ENCODE measurements at places on chromosomes 3 and 15.

- no peak for DNase-seq
Measured at GRCh38 chr3:13045904-13046568, 27.2 kb downstream of the IQSEC1 start.

DNA sequence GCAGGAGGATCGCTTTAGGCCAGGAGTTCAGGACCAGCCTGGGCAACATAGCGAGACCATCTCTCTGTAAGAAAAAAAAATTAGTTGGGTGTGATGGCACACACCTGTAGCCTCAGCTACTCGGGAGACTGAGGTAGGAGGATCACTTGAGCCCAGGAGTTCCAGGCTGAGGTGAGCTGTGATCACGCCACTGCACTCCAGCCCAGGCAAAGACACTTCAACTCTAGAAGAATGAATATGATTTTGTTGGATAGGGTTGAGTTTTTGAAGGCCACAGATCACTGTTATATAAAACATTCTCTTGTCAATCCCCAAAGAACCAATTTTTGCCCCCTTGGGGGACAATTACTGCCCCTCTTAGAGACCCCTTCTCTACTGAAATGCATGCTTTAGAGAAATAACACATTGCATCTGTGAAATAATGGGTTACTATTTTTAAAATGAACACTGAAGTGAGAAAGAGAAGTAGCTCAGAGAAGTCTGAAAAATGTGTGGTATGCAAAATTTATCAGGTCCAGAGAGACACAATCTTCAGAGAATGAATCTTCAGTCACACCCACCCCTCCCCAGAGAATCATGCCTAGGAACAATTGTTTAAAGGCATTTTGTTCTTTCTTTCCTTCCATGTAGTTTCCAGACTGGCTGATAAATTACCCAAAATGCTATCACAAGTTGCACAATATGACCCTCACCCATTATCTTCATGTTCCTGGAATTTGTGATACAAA lies 42.7 kb downstream of the METTL6 start:
- DNase-seq: no peak

DNA sequence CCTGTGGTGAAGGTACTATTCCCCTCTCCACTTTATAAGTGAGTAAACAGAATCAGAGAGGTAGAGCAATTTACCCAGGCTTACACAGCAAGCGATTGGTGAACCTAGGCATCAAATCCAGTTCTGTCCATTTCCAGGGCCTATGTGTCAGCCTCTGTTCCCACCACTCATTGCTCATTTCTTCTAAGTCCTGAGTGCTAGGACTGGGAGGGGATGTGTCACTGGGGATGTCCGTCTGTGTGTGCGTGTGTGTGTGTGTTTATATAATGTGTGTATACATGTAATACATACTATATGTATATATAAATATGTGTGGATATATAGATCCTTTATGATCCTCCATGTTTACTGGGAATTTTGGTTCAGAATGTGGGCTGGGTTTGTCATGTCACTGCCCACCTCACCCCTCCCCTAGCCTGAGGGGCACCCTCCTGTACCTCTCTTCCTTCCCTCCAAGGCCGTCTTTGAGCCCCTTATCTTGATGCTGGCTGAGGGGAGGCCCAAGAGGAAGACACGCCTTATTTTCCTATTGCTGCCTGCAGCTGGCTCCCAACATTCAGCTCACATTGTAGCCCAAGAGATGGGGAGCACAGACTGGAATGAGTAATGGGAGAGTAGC lies 2.1 kb downstream of the TMEM43 start:
- no peak for DNase-seq

DNA sequence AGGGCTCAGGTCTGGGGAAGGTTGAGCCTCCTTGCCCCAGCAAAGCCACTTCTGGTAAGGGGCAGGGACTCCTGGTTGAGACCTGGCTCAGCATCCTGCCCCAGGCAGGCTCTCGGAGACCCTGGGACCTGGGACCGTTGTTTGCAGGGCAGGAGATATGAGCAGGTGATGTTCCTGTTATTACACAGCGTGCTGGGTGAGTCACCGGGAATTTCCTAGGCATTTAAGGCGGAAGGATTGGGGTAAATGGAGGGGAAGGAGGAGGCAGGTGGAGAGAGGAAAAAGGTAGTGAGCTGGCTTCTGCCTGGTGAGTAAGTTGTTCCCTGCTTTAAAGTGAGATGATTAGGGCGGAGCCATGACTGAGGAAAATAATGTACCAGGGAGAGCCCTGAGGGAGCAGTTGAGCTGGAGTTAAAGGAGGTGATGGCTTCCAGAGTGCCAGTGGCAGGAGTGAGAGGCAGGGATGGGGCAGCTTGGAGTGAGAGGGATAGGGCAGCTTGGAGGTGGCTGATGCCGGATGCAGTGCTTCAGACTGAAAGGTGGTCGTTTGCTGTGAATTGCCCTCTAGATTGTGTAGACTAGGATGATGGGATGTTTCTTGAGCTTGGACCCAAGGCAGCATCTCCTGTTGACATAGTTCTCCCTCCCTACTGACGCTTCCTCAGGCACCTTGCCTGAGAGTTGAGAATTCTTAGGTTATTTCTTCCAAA lies 79.4 kb downstream of the AAGAB start:
- DNase-seq: no peak

GRCh38 chr15:73982222-73982962 lies 9.7 kb downstream of the STOML1 start:
- no peak for DNase-seq

- DNase-seq: no peak
Measured at GRCh38 chr3:182018361-182018760, 306.6 kb downstream of the SOX2 start.

DNA sequence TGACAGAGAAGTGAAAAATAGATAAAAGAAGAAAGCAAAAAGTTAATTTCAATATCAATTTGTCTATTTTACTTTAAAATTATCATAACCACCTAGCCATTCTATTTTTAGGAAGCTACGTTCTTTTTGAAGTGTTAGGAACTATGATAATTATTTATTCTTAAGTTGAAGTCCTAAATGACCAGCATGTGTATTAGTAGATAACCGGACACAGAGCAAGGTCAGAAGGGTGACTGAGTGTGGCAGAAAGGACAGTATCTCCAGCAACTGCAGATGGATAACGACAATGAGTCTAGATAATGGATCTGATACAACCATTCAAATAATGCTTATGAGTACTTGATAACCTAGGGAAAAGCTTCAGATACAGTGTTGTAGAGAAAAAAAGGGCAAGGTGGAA lies 198.0 kb downstream of the PDE8A start:
- DNase-seq: no peak

- DNase-seq: peak; percentile 8
Measured at GRCh38 chr15:76904461-76905012, 603 bp downstream of the SCAPER start.

- no peak for DNase-seq
Measured at GRCh38 chr3:25648925-25649830, 15.5 kb downstream of the TOP2B start.

Measured in CD4-positive, alpha-beta T cell treated with Interleukin-1 beta for 1 hour (primary cell).